ENCODE measurements at places on chromosomes 2 and 18.

DNA sequence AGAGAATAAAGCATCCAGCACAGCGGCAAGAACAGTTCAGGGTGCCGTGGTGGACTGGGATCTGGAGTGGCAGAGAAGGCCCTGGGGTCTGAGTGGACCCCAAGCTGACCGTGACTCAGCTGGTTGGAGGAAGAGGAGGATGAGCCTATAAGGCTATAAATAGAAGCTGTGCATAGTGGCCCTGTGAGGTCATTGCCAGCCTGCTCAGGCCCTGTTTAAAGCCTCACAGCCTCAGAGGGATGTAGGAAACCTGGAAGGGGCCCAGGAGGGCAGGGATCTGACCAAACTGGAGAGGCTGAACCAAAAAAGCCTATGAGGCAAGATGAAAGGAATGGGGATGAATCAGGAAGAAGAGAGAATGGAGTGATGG, 11.3 kb upstream of the DES start:
- DNase-seq: no peak

GRCh38 chr2:152445791-152446201, 110.8 kb downstream of the FMNL2 start:
- DNase-seq: no peak

GRCh38 chr2:8168022-8168717, 513.7 kb upstream of the ID2 start:
- DNase-seq: no peak

DNA sequence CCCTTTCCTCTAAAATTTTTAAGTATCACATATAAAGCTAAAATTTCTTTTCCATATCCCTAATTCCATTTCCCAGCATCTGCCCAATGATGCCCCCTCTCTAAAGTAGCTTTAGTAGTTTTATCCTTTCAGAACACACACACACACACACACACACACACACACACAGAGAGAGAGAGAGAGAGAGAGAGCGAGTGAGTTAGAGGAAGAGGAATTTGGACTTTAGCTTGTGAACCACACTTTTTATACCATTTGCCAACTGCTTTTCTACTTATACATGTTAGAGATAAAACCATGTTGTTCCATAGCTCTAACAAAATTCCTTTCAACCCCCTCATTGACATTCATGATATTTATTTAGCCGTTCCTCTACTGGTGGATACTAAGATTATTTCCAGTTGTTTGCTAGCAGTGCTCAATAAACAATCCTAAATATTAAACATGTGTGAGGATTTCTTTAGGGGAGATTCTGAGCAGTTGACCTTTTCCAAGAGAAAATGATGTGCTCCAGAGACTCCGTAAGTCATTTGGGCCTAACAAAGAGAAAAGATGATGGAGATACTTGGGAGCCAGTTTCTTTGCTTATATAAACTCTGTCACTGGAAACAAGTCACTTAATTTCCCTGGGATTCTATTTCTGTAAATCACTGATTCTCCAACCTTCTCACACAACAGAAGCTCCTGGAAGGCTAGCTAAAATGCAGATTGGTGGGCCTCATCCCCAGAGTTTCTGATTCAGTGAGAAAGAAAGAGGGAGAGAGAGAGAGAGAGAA, 229.7 kb upstream of the SP5 start:
- no peak for DNase-seq

- DNase-seq: no peak
Measured at GRCh38 chr18:58754544-58755068, 83.3 kb downstream of the MALT1 start.

DNA sequence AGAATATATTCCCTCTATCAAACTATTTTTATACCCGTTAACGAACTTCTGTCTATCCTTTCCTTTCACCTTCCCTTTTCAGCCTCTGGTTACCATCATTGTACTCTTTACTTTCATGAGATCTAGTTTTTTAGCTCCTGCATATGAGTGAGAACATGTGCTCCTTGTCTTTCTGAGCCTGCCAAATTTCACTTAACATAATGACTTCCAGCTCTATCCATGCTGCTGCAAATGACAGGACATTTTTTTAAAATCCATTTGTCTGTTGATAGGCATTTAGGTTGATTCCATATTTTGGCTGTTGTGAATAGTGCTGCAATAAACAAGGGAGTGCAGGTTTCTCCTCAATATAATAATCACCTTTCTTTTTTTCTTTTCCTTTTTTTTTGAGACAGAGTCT, 8.2 kb upstream of the CCDC195 start:
- DNase-seq: no peak

DNA sequence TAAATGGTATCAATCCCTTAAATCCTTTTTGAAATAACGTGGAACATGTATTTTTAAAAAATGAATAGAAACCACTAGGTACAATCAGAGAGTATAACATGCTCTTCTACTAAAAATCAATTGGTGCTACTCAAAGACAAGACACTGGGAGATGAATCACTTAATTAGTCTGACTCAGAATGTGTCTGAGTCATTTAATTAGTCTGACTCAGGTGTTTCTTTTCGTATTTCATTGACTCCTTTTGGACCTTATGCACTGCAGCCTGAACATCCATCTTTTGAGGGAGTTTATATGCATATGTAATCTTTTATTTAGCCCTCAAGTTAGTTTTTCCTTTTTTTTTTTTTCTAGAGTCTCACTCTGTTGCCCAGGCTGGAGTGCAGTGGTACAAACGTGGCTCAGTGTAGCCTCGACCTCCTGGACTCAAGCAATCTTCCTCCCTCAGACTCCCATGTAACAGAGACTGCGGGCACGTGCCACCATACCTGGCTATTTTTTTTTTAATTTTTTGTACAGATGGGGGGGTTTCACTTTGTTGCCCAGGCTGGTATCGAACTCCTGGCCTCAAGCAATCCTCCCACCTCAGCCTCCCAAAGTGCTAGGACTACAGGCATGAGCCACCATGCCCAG, 26.5 kb downstream of the PPP4R3B start:
- DNase-seq: no peak

GRCh38 chr2:74146929-74147726, 584 bp downstream of the BOLA3 start:
- DNase-seq: no peak

GRCh38 chr2:84704505-84705244, 176.2 kb downstream of the TRABD2A start:
- no peak for DNase-seq

DNA sequence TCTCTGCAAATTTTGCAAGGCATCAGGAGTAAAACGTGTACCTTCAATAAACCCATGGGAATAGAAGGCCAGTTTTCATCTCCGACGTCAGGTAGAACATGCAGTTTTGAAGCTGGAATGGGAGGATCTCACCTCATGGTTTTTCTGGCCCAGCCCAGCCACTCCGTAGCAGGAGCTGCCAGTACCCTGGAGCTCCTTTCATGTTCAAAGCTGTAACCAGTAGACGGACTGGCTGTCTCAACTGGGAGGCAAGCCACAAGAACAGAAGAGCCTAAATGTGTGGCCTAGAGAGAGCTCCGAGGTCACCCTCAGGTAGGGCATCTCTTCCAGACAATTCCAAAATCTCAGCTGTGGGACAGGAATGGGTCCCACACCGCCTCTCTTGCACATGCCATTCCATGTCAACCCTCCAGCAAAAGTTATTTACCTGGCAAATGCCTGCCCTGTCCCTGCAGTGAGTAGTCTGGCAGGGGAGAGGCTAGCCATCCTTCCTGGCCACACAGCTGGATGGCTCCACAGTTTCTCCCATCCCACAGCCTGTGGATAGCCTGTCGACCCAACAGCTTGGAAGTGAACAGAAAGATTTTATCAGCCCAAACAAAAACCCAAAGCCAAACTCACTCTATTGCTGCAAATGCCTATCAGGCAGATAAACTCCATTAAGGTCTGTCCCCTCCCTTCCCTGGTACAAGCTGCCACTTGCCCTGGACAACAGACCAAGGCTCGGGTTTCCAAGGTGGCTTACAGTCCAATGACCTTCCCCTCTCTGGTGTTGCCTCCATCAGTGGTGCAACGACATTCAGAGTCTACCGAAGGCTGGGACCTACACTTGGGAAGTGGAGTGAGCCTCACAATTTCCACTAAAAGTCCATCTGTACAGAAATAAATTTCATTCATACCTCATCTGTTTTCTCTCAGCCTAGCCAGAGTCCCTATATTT, 27.8 kb downstream of the CRACDL start:
- no peak for DNase-seq

DNA sequence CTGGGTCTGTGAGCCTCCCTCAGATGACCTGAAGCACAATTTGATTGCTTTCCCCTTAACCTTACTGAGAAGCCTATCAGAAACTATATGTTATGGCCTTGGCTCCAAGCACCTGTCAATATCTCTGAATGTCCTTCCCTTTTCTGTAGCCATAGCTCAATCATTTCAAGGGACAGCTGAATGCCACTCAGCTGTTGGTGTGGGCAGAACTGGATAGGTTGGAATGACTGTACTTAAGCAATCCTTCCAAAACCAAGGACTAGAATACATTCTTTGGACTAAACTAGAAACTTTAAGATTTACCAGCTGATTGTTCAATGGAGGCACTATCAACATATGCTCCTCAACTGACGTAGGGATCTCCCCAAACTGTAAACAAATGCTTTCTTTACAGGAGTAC, 159.4 kb downstream of the THADA start:
- DNase-seq: no peak

DNA sequence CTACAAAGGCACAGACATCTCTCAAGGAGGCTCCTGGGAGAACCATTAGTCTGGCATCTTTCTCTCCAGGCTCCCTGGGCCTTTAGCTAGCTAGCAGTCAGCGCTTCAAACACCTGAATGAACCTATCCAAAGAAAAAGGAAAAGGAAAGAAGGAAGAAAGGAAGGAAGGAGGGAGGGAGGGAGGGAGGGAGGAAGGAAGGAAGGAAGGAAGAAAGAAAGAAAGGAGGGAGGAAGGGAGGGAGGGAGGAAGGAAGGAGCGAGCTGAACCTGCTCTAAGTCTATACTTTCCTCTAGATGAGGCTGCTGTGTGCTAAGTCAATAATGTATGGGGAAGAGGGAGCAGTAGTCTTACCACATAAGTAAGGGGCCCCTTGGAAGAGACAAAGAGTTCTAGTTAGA, 5.1 kb upstream of the BCL11A start:
- DNase-seq: no peak

GRCh38 chr2:234500394-234501006, 3.6 kb upstream of the ARL4C start:
- DNase-seq: peak; percentile 54

- DNase-seq: no peak
Measured at GRCh38 chr18:67621906-67622305, 105.4 kb upstream of the DSEL start.

DNA sequence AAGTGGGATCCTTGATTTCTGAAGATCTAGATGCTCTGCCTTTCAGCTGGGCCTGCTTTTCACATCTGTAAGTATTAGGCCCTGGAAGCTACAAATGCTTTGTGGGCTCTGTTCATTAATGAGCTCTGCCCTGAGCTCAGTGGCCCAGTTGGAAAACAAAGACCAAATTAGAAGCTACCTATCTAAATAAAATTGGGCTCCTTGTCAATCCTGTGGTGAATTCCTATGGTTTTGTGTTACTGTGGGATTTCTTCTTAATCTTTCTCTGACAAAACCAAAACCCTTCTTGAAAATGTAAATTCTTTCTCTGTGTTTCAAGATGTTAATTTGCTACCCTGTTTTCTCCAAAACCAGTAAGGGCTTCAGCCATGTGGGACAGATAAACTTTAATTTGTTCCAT, 219.0 kb upstream of the HS6ST1 start:
- no peak for DNase-seq

GRCh38 chr2:224217962-224218347, 178.9 kb upstream of the SERPINE2 start:
- no peak for DNase-seq

DNA sequence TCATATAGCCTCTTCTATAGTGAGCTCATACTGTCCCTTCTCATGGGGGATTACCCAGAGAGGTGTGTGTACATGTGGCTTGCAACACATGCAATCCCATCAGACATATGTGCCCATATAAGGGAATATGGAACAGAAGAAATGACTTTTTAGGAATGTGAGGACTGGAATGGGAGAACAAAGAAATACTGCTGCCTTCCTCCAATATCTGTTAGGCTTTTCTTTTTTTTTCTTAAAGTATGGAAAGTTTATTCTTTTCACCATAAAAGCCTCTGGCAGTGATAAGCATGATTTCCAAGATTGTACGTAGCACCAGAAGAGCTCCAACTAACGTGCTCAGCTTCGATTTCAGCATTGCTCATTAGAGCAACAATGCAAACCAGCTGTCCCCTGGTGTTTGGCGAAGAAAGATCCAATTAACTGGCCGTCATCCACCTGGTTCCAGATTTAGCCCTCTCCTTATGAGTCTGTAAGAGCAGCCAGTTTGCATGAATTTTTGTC, 113.6 kb downstream of the ADCYAP1 start:
- no peak for DNase-seq

DNA sequence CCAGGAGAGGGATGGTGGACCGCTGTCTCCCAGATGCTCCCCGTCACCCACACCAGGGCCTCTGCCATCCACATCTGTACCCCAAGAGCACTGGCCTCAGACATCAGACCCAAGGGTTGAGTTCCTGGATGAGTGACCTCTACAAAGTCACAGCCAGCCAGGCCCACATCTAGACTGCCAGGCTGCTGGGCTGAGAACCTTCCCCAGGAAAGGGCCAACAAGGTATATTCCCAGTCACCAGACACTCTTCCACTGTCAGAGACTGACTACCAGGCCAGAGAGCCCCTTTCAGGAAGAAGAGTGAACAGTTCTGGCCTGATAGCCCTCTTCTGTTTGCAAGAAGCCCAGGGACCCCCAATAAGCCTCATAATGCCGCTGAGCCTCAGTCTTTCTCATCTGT, 44.3 kb downstream of the C1QL2 start:
- DNase-seq: no peak

GRCh38 chr2:165868211-165868610, 74.2 kb upstream of the GALNT3 start:
- DNase-seq: no peak

GRCh38 chr2:232854082-232854481, 16.0 kb upstream of the SNORC start:
- no peak for DNase-seq

DNA sequence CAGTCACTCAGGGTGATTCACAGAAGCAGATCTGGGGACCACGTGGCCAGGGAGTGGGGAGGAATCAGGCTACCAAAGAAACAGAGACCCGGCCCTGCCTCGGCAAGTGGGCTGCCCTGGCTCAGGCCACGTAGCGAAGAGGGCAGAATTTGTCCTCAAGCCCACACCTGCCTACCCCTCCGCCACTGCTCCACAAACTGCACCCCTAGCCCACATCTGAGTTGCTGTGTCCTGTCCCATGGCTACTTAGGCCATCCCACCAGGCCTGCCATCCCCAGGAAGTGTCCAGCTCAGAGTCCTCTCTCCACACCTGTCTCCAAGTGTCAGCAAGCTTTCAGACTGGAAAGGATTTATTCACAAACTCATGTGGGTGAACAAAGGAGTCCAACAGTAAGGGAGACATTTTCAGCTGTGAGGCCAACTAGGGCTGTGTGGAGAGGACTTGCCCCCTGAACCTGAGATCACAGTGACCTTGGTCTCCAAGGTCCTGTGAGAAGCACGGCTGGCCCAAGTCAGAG, 31.7 kb upstream of the ASPRV1 start:
- no peak for DNase-seq

GRCh38 chr2:173231465-173231864, 123.2 kb upstream of the CDCA7 start:
- DNase-seq: no peak

- no peak for DNase-seq
Measured at GRCh38 chr2:206873423-206873822, 65.9 kb upstream of the CPO start.

- DNase-seq: no peak
Measured at GRCh38 chr18:32298171-32298667, 108.4 kb downstream of the MEP1B start.

Measured in stimulated activated CD4-positive, alpha-beta T cell treated with anti-CD3 and anti-CD28 coated beads, Interleukin-12 subunit alpha, Interleukin-12 subunit beta, amount 100 ng/mL, for 4 hours (primary cell).